Right renal pelvis (tissue), 4 donors: ENCODE measurements at places on chromosomes 16 and 17.

- no peak for DNase-seq
Measured at GRCh38 chr17:7223375-7223774, 3.6 kb downstream of the ACADVL start.

DNA sequence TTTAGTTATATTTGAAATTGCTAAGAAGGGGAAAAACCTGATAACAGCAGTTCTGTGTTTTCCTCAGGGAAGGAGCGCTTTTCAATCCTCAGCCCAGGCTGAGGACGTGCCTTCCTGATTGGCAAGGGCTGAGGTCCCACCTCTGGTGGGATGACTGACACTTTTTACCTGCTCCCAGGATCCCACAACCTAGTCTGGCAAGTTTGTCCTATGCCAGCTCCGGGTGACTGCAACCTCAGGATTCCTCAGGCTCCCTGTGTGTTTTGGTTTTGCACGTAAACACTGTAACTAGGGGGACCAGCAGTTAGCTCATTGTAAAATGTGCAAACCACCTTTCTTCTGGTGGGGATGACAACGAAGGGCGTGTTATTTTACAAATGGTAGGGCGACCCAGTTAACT lies 7.5 kb downstream of the MARCHF10 start:
- DNase-seq, result no peak

DNA sequence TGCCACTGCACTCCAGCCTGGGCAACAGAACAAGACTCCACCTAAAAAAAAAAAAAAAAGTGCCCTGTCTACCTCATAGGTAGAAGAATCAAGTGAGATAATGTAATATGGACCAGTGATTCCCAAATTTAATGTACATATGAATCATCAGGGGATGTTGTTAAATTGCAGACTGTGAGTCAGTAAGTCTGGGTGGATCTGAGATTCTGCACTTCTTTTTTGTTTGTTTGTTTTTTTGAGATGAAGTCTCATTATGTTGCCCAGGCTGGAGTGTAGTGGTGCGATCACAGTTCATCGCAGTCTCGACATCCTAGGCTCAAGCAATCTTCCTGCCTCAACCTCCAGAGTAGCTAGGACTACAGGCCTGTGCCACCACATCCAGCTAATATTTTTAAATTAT lies 31.6 kb downstream of the HOXB1 start:
- DNase-seq, result no peak

- DNase-seq, result peak; percentile 23
Measured at GRCh38 chr16:68445458-68445857, 2.9 kb downstream of the SMPD3 start.

DNA sequence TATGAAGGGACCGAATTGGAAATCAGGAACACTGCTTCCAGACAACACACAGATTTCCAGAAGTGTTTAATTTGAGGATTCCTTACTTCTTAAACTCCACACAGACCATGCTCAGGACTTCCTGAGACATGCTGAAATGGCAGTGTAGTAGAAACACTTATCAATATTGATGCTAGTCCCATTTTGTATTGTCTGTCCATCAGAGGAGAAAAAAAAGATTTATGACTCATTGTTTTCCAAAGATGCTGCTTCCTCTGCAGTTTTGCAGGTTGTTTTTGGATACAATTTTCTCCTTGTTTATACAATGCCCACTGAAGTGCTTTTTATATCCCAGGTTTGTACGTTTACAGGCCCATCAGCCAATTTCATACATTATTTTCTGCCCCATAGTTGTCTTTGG lies 68.3 kb upstream of the TANC2 start:
- DNase-seq, result no peak

GRCh38 chr17:80832266-80832676 lies 159.4 kb upstream of the CHMP6 start:
- no peak for DNase-seq

- no peak for DNase-seq
Measured at GRCh38 chr17:12983991-12984884, 33.6 kb downstream of the ELAC2 start.

DNA sequence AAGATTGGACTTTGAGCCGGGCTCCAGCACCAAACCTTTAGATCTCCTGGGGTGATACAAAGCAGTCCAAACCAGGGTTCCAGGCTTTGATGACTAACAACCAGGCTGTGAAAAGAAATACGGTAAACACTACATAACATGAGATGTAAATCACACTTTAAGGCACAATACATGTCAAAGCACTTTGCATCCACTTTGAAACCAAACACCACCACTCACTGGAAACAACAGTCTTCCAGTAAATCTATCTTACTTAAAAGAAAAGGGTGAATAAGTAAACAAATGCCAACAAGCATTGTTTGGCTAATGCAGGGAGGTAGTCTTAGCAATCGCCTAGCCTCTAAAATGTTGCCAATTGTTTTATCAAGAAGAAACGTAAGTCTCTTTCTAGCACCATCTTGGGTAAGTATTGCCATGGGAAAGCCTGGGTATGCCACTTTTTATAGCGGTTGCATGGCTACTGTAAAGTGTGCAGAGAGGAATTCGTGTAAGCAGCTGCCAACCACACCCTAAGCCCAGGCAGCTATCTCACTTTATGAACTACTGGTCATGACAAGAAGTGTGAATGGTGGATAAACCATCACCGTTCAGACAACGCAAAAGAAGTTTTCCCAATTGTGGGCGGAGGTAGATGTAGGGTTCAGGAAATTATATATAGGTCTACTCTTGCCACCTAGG lies 267.4 kb upstream of the PSMD7 start:
- DNase-seq, result no peak

- DNase-seq, result no peak
Measured at GRCh38 chr16:60905811-60906210, 1130.4 kb downstream of the CDH8 start.

- no peak for DNase-seq
Measured at GRCh38 chr17:76469076-76469990, 1.9 kb downstream of the AANAT start.
